ENCODE measurements at places on chromosomes 3 and 15.

DNA sequence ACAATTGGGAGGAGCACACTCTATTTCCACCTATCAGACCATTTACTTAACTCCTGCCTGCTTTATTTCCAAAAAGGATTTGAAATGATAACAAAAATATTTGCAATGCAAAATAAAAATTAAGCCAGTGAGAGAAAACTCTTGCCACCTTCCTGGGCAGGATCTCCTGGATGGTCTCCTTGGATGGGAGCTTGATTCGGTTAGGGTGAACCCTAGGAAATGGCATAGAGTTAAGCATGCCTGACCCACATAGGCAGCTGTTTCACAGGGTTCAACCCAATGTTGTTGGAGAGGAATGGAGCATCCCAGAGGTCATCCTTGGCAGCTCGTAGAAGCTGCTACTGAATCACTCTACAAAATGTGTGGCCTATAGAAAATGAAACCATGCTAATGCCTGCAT, 83.8 kb downstream of the TGFBR2 start:
- no peak for DNase-seq

GRCh38 chr3:58497097-58497496, 5.2 kb downstream of the KCTD6 start:
- DNase-seq: no peak

GRCh38 chr3:7812490-7812889, 689.1 kb upstream of the LMCD1 start:
- DNase-seq: no peak

GRCh38 chr3:126516936-126517290, 660 bp downstream of the UROC1 start:
- DNase-seq: no peak

GRCh38 chr3:141426404-141427034, 58.2 kb downstream of the ZBTB38 start:
- DNase-seq: no peak

GRCh38 chr3:158920371-158920770, 118.5 kb downstream of the MFSD1 start:
- no peak for DNase-seq
